ENCODE measurements at places on chromosomes 4 and X.

DNA sequence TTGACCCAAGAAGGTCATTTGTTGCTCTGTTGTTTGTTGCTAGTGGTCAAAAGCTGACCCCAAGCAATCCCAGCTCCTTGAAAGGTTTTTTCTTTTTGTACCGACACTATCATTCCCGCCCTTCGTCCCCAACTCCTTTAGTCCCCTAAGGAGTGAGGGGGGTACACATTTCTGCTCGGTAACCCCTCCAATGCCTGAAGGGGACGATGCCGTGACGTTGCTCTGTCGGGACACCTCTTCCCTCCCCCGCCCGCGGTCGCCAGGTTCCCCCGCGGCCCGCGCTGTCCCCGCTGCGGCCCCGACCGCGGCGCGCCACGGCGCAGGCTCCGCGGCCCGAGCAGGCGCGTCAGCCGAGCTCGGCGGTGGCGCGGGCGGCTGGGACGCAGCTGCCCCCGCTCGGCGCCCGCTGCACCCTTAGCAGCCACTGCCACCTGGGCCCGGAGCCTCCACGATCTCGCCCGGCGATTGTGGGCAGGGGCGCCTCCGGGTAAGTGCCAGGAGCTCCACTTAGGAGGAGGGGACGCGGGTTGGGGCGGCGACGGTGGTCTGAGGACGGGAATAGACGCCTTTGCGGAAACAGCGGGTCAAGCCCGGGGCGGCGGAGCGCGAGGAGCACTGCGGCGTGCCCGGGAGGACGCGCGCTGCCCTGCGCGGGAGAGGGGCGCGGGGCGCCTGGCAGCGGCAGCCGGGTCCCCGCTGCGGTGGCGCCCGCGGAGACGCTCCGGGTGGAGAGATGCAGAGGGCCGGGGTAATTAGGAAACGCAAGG is at the start of gene GLRB:
Gene GLRB, plus strand, starts transcription at position 340 of the 767 bp plus-strand sequence. CDS start 1,875 bp downstream, outside the sequence.
- DNase-seq: peak; percentile 7

GRCh38 chrX:1610166-1610565 is 4.7 kb upstream of the ASMT start:
- DNase-seq: no peak

DNA sequence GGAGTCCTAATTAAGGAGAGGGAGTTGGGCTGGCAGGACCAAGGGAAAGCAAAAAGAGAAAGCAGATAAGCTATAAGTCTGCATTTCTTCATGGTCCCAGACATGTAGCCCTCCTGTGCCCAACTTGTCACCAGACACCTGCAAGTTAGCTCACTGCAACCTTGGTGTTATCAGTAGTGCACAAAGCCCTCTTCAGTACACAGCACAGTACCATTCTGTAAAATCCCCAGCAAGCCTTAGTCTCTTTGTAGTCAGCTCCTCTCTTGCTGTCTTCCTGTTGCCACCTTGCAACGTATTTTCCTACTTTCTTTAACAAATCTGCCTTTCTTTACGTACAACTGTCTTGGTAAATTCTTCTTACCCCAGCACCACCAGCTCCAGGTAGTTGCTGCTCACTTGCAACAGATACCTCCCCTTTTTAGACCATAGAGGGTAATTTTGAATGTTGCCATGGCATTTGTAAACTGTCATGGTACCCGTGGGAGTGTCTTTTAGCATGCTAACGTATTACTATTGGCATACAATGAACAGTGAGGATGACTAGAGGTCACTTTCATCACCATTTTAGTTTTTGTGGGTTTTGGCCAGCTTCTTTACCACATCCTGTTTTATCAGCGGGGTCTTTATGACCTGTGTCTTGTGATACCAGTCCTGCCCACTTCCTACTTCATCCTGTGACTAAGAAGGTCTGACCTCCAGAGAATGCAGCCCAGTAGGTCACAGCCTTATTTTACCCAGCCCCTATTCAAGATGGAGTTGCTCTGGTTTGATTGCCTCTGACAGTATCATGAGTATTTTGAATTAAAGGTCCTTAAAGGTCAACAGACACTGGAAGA is 28.3 kb upstream of the AP1S2 start:
- no peak for DNase-seq

DNA sequence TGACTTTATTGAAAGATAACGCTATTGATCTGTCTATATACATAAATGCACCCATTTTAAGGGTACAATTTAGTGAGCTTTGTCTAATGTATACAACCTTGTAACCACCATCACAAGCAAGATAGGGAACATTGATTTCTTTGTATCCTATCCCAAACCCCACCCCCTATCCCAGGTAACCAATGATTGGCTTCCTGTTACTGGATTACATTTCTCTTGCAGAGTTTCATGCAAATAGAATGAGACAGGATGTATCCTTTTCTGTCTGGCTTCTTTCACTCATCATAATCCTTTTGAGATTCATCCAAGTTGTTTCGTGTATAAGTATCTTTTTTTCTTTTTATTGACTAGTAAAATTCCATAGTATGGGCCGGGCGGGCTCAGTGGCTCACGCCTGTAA is 1.6 kb upstream of the GRIPAP1 start:
- no peak for DNase-seq

DNA sequence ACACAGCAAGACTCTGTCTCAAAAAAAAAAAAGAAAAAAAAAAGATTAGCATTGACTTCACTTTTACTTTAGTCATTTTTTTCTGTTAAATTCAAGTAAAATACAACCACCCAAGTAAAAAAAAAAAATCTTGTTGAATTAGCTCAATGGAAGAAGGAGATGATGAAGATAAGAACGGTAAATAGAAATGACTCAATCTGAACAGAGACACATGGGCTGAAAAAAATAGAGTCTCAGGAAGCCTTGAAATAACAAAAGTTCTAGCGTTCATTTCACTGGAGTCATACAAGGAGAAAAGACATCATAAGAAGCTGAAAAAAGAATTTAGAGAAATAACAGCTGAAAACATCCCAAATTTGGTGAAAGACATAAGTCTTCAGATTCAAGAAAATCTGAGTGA is 75.5 kb downstream of the CASP3 start:
- no peak for DNase-seq

DNA sequence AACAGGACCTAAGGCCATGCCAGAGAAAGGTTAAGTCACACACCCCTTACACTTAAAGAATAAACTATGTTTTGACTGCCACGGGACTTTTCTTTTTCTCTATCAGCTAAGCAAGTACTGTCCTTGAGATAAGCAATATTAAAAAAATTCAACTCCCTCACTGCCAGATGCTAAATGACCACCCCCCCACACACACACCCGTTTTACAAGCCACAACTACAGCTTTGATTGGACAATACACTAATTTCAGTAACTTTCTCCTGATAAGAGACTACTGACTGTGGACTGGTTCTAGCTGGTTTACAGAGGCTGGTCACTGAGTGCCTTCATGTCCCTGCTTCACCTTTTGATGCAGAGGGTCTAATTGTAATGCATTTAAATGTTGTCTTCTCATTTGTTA is 63.9 kb upstream of the HOPX start:
- DNase-seq: no peak

GRCh38 chrX:107834275-107835201 is 8.9 kb downstream of the MID2 start:
- DNase-seq: no peak

- no peak for DNase-seq
Measured at GRCh38 chr4:74181219-74181618, 23.3 kb downstream of the MTHFD2L start.

DNA sequence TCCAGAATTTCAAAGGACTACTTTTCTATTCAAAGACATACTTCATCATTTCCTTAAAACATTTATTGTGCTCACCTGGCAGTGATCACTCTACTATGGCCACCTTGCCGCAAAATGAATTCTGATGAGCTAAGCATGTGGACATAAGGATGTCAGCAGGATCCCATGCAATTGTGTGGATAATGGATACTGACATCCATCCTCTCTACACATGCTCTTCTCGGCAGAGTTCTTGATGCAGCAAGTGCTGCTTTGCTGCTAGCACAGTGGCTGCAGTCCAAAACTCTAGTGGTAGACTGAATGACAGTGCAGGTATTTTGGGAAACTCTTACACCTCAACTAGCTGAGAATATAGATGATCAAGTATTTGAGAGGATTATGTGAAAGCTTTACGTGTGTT is 168.0 kb downstream of the BANK1 start:
- no peak for DNase-seq

DNA sequence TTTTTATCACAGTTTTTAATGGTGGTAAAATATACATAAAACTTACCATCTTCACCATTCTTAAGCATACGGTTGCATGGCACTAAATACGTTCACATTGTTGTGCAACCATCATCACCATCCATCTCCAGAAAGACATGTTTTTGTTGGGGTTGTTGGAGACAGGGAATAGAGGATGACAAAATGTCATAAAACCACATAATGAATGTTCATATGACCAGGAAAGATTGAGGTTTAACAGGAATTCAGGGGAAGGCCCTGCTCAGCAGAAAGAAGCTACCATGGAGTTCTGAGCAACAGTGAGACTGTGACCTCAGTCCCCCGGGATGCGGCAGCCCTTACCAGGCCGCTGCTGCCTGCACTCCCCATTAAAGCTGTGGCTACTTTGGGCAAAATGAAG is 63.9 kb upstream of the TRIM2 start:
- DNase-seq: no peak

Measured in amniotic stem cell (primary cell).